Stimulated activated CD4-positive, alpha-beta T cell treated with anti-CD3 and anti-CD28 coated beads, Interleukin-12 subunit alpha, Interleukin-12 subunit beta, amount 100 ng/mL, for 24 hours (primary cell): ENCODE measurements at places on chromosomes 16 and 17.

GRCh38 chr17:48704361-48705248 is 17.7 kb downstream of the PRAC1 start:
- no peak for DNase-seq

DNA sequence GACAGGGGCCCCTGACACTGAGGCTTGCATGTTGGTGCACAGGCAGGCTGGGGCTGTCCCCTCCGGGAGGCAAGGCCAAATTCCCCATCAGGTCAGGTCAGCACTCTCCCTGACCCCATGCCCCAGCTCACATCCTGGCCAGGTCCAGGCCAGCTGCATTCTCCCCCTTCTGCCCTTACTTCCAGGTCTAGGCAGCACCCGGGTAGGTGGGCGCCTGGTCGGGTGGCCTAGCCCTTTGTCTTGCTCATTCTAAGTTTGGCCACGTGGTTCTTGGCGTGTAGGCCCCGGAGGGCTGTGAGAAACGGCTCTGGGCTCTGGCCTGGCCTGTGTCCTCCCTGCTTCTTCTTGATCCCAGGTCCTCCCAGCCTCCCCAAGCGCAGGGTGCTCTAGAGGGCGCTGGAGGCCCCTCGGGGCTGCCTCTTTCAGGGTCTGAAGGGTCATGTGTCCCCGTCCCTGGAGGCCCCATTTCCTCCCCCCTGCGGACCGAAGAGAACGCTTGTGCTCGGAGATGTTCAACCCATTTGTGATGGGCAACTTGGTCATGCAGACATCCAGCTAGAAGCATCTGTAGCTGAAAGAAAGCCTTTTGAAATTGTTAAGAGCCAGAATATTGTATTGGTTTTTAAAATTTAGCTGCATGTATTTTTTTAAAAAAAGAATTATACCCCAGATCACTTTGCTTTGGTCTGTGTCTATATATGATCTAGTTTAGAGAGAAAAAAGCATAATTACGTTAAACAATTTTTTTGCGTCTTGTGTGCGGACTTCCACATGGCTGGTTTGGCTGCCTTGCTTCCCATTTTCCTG is 6.7 kb downstream of the BAHCC1 start:
- no peak for DNase-seq

- no peak for DNase-seq
Measured at GRCh38 chr16:64717871-64718270, 404.0 kb downstream of the CDH11 start.

- DNase-seq: no peak
Measured at GRCh38 chr17:16425202-16425601, 9.8 kb downstream of the TRPV2 start.

DNA sequence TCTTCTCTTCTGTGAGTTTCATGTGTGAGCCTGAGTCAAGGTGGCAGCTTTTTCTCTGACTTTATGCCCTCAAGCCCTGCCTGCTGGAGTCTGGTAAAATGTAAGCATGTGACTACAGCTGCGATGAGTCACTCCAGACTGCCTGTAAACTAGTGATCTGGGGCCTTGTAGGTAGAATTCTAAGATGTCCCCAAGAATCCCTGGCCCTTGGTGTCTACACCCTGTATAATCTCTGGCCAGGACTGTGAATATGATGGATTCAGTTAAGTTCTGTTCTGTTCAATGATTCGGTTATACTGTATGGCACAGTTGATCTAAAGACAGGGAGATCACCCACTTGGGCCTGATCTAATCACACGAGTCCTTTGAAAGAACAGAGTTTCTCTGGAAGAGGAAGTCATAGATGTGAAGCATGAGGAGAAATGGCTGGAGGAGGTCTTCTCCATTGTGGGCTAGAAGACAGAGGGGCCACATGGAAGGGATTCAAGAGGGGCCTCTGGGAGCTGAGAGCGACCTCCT is 29.8 kb downstream of the PRSS54 start:
- DNase-seq: no peak

DNA sequence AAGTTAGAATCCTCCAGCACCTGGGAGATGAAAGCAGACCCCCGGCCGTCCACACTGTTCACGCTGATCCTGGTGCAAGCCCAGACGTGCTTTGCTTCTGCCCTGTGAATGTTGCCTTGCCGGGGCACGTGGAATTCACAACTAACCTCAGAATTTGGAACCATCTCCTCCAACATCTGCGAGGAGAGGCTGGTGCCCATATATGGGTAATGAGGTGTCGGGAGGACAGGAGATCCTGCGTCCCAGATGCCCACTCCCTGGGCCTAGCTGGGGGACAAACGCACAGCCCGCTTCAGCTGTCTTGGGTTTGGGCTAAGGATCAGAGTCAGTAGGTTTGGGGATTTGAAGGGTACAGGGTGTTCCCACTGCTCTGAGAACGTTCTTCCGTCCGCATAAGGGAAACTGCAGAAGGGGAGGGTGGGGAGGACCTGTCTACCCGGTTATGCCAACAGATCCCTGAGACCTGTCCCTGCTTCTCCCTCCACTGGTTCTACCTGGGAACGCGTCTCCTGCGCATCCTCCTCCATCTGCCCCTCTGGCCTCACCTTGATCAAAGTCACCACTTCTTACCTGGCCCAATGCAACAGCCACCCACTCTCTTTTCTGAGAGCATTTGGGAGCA is 14.1 kb downstream of the PPL start:
- no peak for DNase-seq

GRCh38 chr17:80649672-80650330 is 105.2 kb downstream of the RPTOR start:
- peak; percentile 64 for DNase-seq

GRCh38 chr17:1077581-1077985 is 80.7 kb downstream of the TIMM22 start:
- DNase-seq: no peak

- DNase-seq: no peak
Measured at GRCh38 chr17:61461586-61461966, 9.4 kb downstream of the TBX4 start.

DNA sequence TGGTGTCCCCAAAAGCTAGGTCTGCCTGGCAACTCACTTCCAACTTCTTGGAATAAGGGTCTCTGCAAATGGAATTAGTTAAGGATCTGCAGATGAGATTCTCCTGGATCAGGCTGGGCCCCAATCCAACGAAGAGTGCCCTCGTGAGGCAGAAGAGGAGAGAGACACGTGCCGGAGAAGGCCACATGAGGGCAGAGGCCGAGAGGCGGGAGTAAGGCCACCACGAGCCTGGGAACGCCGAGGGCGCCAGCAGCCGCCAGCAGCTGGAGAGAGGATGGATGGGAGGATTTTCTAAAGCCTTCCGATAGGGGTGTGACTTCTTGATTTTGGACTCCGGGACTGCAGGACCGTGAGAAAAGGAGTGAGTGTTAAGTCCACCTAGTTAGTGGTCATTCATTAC is 76.3 kb downstream of the JPH3 start:
- DNase-seq: no peak

- DNase-seq: no peak
Measured at GRCh38 chr16:57562669-57563486, 20.4 kb downstream of the ADGRG5 start.

DNA sequence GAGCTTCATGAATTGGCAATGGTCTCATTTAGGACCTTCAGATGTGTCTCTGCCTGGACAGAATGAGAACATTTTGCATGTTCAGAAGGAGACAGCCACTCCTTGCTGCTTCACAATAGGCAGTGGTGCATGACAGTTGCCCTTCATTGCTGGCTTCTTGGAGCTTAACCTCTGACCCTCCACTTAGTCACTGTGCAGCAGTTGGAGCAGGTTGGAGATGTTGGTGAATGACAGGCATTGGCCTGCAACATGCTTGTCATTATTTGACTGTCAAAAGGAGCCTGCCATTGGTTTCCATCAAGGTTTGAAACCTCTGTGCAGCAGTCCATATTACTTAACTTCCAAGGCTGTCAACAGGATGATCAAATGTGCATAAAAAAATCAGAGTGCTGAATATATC is 22.7 kb downstream of the FTO start:
- DNase-seq: no peak

- no peak for DNase-seq
Measured at GRCh38 chr17:56861899-56862298, 27.9 kb downstream of the DGKE start.

DNA sequence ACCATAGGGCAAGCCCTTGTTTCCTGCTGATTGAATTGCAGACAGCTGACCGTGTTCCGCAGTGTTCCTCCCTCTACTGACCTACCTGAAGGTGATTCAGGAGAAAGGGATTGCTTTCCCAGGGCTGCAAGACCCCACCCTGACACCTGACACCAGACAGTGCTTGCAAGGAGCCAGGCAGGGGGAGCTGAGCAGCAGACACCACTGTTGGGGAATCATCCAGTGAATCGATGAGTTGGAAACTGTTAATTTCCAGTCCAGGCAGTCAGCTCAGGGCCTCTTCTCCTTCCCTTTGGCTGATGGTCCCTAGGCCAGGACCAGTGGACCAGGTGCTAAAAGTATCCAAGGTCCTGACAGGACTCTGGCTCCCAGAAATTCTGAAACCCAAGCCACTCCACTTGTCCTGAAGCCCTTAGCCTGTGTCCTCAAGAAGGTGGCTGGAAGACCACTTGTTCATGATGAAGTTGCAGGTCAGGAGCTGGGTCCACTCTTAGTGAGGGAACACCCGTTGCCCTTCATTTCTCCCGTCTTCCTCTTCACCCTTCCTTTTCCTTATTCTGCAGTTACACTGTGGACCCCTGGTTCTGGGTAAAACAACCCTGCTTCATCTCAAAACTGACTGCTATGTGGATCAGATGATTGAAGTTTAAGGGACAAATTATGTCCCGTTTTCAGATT is 9.5 kb upstream of the UNK start:
- no peak for DNase-seq

GRCh38 chr17:55845385-55845784 is 94.5 kb downstream of the PCTP start:
- peak; percentile 13 for DNase-seq

GRCh38 chr17:32278815-32279214 is 13.2 kb downstream of the RHBDL3 start:
- DNase-seq: no peak

- DNase-seq: no peak
Measured at GRCh38 chr16:22699356-22699755, 114.6 kb upstream of the HS3ST2 start.

- DNase-seq: no peak
Measured at GRCh38 chr16:85250147-85250463, 137.8 kb upstream of the CIBAR2 start.

- no peak for DNase-seq
Measured at GRCh38 chr17:45190503-45191255, 29.0 kb downstream of the HEXIM2 start.

- no peak for DNase-seq
Measured at GRCh38 chr16:86625029-86625428, 46.7 kb downstream of the FOXL1 start.

GRCh38 chr16:87493608-87494280 is 920 bp upstream of the ZCCHC14 start:
- DNase-seq: no peak

DNA sequence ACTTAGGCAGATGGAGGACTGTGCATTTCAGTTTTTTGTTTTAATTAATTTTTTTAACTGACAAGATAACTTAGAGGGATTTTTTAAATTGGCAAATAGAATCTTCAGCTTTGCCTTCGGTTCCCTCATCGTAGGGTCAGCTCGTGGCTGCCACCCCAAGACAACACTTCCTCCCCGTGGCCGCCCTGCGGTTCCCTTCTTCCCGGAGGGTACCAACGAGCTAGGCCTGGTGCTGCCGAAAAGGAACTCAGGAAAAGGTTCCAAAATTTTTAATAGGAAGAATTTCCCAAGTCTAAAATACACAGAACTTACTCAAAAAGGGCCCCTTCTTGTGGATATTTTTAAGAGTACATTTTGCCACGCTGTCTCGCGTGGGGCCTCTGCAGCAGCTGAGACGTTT is 210.4 kb upstream of the CHMP6 start:
- no peak for DNase-seq

DNA sequence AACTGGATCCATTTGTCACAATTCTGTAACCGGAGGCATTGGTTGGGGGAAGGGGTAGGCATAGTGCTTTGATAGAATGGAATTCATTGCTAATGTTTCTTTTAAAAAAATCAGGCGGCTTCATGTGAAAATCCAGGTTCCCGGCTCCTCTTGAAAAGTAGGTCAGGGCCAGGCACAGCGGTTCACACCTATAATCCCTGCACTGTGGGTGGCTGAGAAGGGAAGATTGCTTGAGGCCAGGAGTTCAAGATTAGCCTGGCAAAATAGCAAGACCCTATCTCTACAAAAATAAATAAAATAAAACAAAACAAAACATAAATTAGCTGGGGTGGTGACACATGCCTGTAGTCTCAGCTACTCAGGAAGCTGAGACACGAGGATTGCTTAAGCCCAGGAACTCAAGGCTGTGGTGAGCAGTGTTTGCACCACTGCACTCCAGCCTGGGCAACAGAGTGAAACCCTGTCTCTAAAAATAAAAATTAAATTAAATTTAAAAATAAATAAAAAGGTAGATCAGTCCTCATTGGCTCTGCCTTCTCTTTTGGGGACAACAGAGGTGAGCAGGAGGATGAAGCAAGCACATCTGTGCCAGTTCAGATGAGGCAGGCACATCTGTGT is 466.5 kb downstream of the HS3ST4 start:
- DNase-seq: no peak

- no peak for DNase-seq
Measured at GRCh38 chr17:42488032-42488431, 29.4 kb downstream of the ATP6V0A1 start.

- no peak for DNase-seq
Measured at GRCh38 chr16:90061437-90061836, 15.7 kb downstream of the PRDM7 start.

DNA sequence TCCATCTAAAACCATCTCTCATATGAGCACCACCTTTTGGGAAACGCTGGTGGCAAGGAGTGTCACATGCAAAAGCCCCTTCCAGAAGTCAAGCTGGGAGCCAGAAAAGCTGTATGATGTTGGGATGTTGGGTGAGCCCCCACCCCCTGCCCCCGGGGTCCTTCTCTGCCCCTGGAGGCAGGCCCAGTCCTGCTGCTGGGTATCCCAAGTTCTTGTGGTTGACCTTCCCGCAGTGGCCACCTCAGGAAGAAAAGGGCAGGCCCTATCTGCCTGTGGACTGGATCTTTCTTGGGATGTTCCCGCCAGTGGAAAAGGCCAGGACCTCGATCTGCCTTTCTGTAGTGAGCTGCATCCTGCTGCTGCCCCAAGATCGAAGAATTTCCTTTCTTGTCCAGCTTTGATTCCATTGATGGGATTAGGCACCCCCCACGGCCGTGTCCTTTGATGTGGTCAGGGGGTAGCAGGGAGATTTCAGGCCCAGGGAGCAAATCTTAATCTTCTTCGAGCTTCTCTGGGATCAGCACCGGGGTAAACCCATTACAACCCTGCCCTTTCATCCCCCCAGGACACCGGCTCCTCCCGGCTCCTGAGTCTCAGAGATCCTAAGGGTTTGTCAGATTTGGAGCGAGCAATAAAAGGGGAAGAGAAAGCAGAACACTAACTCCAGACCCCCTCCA is 165.6 kb downstream of the RAB11FIP4 start:
- no peak for DNase-seq

DNA sequence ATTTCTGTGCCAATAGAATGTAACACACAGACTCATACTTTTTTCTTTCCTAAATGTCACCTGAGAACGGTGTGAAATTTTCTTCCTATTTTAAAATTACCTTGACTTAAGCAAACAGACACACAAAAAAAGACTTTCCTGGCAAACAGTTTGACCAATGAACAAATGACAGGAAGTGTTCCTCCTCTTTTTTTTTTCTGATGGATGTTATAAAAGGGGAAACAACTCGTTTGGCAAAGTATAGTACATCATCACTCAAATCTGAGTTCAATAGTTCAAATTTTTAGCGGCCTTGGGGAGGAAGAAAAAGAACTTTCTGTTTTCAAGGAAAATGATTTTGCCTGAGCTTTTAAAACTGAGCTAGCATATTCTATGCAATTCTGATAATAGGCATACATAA is 19.8 kb downstream of the HS3ST3A1 start:
- no peak for DNase-seq
